ENCODE measurements at places on chromosomes 7 and 10.

GRCh38 chr7:24665564-24666294 lies 91.5 kb downstream of the GSDME start:
- no peak for DNase-seq

GRCh38 chr10:59892697-59893096 lies 13.7 kb downstream of the CCDC6 start:
- no peak for DNase-seq

DNA sequence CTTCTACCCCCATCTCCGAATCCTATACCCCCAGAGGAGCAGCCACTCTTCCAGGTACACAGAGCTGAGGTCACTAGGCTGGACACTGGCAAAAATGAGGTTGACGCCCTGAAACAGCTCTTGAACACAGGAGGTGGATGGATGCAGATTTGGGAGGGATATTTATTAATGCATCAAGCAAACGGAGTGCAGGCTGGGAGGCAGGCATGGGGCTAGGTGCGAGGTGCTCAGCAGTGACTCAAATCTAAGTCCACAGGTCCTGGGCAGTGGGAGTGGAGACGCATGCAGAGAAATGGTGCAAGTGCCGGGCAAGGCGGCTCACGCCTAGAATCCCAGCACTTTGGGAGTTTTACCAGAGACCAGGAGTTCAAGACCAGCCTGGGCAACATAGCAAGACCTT lies 11.0 kb downstream of the GUSB start:
- DNase-seq, result no peak

GRCh38 chr7:79478386-79478785 lies 24.9 kb upstream of the MAGI2 start:
- no peak for DNase-seq
